ENCODE measurements at places on chromosomes 6 and 20. TPM values are rescaled to one million over a fixed set of nuclear protein-coding genes. Genes with fewer than 3 reads are reported as not detected.

DNA sequence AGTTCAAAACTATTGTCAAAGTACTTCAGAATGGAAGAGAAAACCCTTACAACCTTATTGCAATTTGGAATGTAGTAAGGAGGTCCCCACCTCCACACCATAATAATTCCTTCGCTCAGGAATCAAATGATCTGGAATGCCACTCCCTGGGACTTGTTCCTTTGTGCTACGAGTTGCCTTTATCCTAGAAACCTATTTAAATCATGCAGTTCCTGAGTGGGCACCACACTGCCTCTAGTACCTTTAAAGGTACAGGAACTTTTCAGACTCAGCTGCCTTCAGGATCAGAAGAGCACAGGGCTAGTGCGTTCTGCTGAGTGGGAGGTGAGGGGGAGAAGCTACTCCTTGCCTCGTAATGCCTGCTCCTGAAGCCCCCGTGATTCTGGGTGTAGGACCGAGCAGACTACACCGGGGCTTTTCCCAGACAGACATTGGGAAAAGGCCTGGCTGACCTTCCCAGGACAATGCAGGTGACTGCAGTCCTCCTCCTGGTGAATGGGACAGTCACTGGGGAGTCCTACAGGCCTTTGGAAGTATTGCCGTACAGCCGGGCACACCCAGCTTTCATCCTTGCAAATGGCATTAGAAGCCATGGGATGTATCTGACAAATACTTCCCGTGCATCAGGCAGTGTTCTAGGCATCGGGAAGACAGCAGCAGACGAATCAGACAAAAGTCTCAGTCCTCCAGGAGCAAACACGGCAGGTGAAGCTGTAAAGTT, 11.8 kb upstream of the TUBB2B start:
- H3K27me3 ChIP-seq, result no peaks in the 10 kb centered on the region
- DNase-seq, result peak; percentile 63
- no peak overlapping the region for H3K4me3 ChIP-seq
- H3K4me1 ChIP-seq, result peaks cover 8% of the 10 kb centered on the region
- H3K36me3 ChIP-seq, result no peaks in the 10 kb centered on the region

DNA sequence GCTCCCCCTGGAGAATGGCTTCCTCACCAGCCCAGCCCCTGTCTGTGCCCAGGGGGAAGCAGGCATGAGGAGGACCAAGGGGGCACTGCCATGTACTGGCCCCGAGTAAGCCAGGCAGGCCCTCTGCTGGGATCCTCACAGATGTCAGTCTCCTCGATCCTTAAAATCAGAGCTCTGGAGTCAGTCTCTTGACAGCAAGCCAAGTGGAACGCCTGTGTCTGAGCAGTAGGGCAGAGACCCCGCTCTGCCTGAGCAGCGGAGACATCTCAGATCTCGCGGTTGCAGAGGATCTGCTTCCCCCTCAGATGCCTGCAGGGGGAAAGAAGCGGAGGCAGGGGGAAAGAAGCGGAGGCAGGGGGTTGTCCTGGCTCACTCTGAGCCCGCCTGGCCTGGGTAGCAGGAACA, 92.6 kb downstream of the SNX5 start:
- H3K27ac ChIP-seq, result no peak overlapping the region
- peak; percentile 66 for DNase-seq
- peaks cover 8% of the 10 kb centered on the region for H3K4me1 ChIP-seq
- H3K27me3 ChIP-seq, result no peaks in the 10 kb centered on the region

GRCh38 chr6:119040636-119041035, 37.8 kb downstream of the FAM184A start:
- no peaks in the 10 kb centered on the region for H3K27me3 ChIP-seq
- H3K36me3 ChIP-seq, result no peaks in the 10 kb centered on the region
- DNase-seq, result no peak
- H3K4me1 ChIP-seq, result peaks cover 5% of the 10 kb centered on the region
- H3K27ac ChIP-seq, result no peak overlapping the region

GRCh38 chr6:104600639-104600931, 259.1 kb downstream of the HACE1 start:
- H3K36me3 ChIP-seq, result no peaks in the 10 kb centered on the region
- H3K4me1 ChIP-seq, result peaks cover 5% of the 10 kb centered on the region
- H3K27me3 ChIP-seq, result no peaks in the 10 kb centered on the region
- no peak for DNase-seq
- no peak overlapping the region for H3K27ac ChIP-seq

- no peak for DNase-seq
- H3K4me3 ChIP-seq, result no peak overlapping the region
- no peaks in the 10 kb centered on the region for H3K4me1 ChIP-seq
- H3K27ac ChIP-seq, result no peak overlapping the region
- H3K36me3 ChIP-seq, result no peaks in the 10 kb centered on the region
Measured at GRCh38 chr6:54900666-54901065, 54.1 kb downstream of the FAM83B start.

DNA sequence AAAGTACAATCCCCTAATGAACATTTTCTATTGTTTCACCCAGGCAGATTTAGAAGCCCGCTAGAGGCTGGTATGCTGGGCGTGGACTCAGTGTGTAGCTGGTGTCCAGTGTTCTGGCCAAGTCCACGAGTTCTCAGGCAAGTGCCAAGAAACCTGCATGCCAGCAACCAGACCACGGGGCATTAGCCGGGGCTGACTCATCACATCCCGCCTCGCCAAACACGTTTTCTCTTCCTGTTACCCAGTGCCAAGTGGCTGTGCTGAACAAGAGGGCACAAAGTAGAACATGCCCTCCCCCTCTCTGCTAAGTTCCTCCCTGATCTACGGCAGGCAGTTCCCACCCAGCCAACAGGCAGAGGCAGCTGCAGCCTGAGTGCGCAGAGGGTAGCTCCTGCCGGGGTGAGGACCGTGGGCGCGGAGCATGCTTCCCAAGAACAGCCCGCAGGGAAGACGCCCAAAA, 29.6 kb downstream of the RAMACL start:
- no peaks in the 10 kb centered on the region for H3K27me3 ChIP-seq
- H3K4me1 ChIP-seq, result peaks cover 6% of the 10 kb centered on the region
- no peak overlapping the region for H3K4me3 ChIP-seq
- DNase-seq, result no peak

DNA sequence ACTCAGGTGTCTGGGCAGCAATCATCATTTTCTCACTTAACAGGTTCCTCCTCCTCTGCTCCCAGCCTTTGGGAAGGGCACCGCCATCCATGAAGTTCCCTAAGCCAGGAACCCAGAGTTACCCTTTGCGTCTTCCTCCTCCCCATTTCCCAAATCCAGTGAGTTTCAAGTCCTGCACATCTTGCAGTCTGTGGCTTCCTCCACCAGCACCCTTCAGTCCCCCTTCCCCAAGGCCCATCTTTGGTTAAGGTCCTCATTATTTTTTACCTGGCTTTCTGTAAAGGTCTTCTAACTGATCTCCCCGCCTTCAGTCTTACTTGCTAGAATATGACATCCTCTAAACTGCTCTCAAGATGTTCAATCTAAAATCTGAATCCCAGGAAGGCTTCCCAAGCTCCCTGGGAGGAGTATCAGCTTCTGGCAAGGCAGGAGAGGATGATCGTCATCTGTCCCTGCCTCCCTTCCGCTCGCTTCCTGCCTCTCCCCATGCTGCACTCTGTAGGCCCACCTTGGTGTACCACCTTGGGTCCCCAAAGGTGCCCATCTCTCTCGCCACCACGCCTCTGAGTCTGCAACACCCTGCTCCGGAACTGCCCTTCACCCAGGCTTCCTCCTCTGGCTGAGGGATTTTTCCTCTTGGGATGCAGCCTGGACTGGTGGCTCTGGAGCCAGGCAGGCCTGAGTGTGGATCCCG, 11.4 kb upstream of the DUSP22 start:
- H3K4me3 ChIP-seq, result no peak overlapping the region
- no peaks in the 10 kb centered on the region for H3K36me3 ChIP-seq
- no peak for DNase-seq
- H3K27ac ChIP-seq, result no peak overlapping the region

- H3K36me3 ChIP-seq, result no peaks in the 10 kb centered on the region
- H3K4me1 ChIP-seq, result peaks cover 2% of the 10 kb centered on the region
- no peak for DNase-seq
- no peak overlapping the region for H3K27ac ChIP-seq
Measured at GRCh38 chr6:44333273-44333919, 9.1 kb upstream of the SPATS1 start.

DNA sequence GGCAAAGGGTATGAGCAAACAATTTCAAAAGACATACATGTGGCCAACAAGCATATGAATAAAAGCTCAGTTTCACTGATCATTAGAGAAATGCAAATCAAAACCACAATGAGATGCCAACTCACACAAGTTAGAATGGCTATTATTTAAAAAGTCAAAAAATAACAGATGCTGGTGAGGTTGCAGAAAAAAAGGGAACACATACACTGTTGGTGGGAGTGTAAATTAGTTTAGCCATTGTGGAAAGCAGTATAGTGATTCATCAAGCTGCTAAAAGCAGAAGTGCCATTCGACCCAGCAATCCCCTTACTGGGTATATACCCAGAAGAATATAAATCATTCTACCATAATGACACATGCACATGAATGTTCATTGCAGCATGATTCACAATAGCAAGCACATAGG, 6.7 kb upstream of the KHDC1L start:
- no peak for DNase-seq
- H3K27me3 ChIP-seq, result no peaks in the 10 kb centered on the region
- no peak overlapping the region for H3K27ac ChIP-seq
- H3K36me3 ChIP-seq, result no peaks in the 10 kb centered on the region

DNA sequence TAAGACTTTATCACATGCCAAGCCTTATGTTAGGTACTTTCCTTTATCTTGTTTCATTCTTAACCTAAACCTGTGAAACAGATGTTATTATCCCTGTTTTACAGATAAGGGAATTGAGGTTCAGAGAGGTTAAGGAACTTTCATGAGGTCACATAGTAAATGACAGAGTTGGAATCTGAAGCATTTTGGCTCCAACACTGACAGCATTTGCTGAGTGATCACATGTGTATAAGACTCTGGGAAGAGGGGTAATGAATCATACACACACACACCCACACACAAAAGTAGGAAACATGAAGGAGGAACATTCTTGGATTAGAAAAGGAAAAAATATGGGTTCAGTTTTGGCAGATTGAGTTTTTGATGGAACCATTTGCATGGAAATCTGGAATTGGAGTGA, 212.5 kb downstream of the GJA1 start:
- H3K27me3 ChIP-seq, result no peaks in the 10 kb centered on the region
- DNase-seq, result no peak
- H3K27ac ChIP-seq, result no peak overlapping the region
- peaks cover 4% of the 10 kb centered on the region for H3K36me3 ChIP-seq

DNA sequence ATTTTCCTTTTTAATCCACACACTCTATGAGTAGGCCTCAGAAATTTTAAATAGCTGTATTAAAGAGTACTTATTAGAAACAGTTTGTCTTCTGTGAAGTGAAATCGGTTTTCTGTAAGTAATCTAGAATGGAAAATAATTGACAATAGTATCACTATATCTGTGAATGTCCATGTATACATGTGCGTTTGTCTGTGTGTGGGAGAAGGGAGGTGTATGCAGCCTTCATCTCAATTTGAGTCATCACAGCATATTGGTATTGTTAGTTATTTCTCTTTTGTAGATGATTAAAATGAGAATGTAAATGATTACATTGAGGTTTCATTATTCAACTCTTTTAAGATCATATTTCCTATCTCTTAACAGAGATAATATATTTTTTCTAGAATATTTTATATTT, 206.0 kb downstream of the EYS start:
- no peaks in the 10 kb centered on the region for H3K4me1 ChIP-seq
- no peak overlapping the region for H3K27ac ChIP-seq
- H3K4me3 ChIP-seq, result no peak overlapping the region
- DNase-seq, result no peak
- no peaks in the 10 kb centered on the region for H3K27me3 ChIP-seq

- DNase-seq, result no peak
- no peaks in the 10 kb centered on the region for H3K36me3 ChIP-seq
- H3K27me3 ChIP-seq, result no peaks in the 10 kb centered on the region
- H3K4me1 ChIP-seq, result peaks cover 13% of the 10 kb centered on the region
Measured at GRCh38 chr6:56742122-56742791, 99.6 kb upstream of the DST start.

DNA sequence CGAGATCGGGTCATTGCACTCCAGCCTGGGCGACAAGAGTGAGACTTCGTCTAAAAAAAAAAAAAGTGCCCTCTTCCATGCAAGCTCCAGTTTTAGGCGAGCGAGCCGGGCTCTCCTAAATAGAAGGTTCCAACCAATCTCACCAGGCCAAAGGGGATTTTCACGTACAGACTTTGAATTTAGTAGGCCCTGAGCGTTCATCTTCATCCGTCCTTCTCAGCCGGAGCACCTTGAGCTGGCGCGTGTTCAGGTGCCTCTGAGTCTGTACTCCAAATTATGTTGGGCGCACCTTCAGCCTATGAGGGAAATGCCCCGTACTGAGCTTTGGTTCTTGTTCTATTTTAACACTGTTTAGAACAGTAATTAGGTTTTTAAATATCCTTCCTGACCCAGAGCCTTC, 817 bp upstream of the TAP2 start:
- H3K36me3 ChIP-seq, result peaks cover 10% of the 10 kb centered on the region
- no peaks in the 10 kb centered on the region for H3K27me3 ChIP-seq
- no peak overlapping the region for H3K4me3 ChIP-seq
- DNase-seq, result no peak

DNA sequence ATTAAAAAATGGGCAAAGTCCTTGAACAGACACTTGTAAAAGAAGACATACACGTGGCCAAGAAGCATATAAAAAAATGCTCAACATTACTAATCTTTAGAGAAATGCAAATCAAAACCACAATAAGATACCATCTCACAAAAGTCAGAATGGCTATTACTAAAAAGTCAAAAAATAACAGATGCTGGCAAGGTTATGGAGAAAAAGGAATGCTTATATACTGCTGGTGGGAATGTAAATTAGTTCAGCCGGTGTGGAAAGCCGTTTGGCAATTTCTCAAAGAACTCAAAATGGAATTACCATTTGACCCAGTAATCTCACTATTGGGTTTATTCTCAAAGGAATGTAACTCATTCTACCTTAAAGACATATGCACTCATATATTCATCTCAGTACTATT, 166.6 kb downstream of the KHDC1L start:
- H3K36me3 ChIP-seq, result no peaks in the 10 kb centered on the region
- H3K4me1 ChIP-seq, result no peaks in the 10 kb centered on the region
- no peak overlapping the region for H3K4me3 ChIP-seq

The POLH gene
- total RNA-seq, result 12.6 TPM

The NDUFAF5 gene
- 35.9 TPM for total RNA-seq

The PLA2G7 gene
- total RNA-seq, result 1.7 TPM

The BYSL gene
- total RNA-seq, result 71.1 TPM

The PARD6B gene
- 27.4 TPM for total RNA-seq

The ESR1 gene
- not detected for total RNA-seq
